Activated T-cell treated with anti-CD3 and anti-CD28 coated beads for 1 hour (primary cell): ENCODE measurements at places on chromosomes 5 and 9.

- DNase-seq, result no peak
Observed at GRCh38 chr5:103801681-103802080, 239.1 kb upstream of the NUDT12 start.

GRCh38 chr5:125002727-125003598 is 256.5 kb upstream of the ZNF608 start:
- DNase-seq, result no peak

DNA sequence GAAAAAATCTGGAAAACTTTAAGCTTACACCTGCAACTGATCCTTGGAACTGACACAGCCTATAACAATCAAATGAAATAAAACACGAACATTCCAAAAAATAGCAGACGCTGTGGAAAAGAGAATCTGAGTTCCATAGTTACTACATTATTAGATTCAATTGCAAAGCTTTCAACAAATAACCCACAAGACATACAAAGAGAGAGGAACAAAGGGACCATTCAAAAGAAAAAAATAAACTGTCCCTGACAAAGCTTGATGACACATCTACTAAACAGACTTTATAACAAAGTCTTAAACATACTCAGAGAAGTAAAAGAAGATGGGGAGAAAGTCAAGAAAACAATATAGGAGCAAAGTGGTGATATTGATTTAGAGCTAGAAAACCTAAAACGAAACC is 1123.6 kb downstream of the PTPRD start:
- no peak for DNase-seq

- no peak for DNase-seq
Observed at GRCh38 chr5:134059758-134060495, 54.6 kb upstream of the TCF7 start.

DNA sequence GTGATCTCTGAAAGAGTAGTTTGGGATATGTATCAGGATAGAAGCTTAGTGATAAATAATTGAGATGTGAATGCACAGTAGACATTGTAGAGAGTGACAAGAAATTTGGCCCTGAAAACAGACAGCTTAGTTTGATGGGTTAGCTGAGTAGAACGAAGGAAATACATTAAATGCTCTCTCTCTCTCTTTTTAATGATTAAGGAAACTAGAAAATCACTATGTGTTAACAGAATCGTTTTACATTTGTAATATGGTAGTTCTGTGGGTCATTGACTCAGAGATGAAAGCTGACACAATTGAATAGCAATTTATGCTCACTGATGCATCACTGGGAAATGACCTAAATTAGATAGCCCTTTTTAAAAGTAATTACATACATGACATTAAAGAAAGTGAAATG is 739.8 kb upstream of the PTPRD start:
- DNase-seq, result no peak

DNA sequence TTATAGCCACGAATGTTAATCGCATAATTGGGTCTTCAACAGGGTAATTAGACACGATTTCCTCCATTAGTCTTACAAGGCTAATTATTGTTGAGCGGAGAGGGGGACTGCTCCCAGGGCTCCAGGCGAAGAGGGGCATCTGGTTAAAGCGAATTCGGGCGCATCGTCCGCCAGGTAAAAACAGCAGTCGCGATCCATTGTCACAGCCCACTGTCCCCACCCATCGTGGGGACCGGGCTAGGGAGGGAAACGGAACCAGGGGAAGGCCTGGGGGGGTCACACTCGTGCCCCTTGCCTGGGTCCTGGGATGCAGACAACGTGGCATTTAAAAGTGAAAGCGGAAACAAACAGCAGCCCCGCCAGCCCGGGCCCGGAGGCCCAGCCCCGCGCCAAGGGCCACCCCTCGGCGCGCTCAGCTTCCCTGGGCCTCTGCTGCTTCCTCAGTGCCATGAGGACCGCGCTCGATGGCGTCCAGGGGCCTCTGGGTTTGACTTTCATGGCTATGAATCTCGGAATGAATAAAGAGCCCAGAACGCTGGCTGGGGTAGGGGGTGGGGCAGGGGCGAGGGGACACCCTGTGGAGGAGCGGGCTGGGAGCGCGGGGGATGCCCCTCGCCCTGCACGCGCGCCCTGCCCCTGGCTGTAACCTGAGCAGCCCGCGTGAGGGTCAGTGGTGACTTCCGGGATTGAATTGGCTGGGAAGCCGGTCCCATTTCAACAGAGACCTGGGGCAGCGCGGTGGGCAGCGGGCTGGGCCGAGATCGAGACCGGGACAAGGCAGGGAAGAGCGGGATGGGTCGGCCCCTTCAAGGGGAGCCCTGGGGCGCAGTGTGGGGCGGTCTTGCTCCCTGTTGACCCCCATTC is 99.9 kb downstream of the GTF3C4 start:
- peak; percentile 51 for DNase-seq

DNA sequence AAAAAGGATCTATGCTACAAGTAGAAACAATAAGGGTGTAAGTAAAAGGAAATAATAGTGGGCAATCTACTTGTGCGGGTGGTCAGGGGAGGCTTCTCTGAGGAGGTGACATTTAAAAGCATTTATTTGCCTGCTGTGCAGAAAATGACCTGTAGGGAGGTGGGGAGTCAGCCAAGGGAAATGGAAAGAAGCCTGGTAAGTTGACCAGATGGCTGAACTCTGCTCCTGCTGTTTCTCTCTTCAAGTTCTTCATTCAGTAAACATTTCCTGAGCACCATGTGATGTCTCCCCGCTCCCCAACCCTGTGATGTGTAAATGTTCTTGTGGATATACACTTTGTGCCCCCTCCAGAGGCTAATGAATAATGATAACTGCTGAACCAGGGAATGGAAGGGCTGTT is 9.9 kb upstream of the SPIN1 start:
- DNase-seq, result no peak

DNA sequence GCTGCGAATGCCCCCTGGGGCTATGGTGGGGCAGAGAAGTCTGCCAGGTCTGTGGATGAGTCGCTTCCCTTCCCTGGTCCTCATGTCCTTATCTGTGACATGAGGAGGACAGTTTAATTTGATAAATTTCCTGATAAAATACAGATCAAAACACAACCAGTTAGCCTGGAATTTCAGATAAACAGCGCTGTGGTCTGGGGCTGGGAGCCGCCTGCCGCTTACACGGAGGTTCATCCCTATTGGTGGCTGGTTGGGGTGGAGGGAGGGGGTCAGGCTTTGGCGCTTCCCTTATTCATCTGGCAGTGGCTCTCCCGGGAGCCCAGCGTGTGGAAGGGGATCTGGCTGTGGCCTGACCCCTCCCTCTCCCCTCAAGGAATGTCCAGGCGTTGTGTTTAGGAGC is 17.9 kb downstream of the CRB2 start:
- DNase-seq, result no peak

DNA sequence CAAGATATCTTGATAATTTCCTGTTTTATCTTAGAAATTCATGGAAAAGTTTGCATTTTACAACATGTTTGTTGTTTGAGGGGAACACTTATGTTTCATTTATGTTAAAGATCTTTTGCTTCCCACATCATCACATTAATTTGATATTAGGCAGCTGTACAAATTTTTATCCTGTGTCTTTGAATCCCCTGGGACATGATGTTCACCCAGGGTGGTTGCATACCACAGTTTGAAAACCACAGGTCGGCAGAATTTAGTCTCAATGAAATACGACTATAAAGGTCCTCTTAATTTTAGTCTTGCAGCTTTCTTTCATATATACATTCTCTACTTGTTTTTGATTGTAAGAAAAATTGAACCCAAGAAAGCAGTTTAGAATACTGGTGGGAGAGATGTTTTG is 3.7 kb downstream of the NAA35 start:
- DNase-seq, result no peak

- DNase-seq, result no peak
Observed at GRCh38 chr5:156942064-156942463, 21.0 kb downstream of the TIMD4 start.

DNA sequence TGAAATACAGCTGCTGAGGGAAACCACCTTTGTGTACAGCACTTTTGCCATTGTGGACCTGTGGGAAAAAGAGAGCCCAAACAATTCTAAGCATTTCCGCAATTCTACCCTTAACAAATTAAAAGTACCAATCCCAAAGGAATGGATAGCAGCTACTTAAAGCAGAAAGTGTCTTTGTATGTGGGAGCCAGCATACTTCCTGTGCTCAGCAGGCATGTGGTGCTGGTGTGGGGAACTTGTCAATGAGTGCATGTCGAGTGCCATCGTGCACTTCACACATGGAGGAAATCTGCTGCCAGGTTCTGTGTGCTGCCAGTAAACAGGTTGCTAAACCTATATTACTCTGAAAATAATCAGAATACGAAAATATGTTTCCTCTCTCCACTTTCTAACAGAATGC is 399.0 kb downstream of the LRRC70 start:
- no peak for DNase-seq

GRCh38 chr5:139969318-139969717 is 73.8 kb downstream of the NRG2 start:
- no peak for DNase-seq

DNA sequence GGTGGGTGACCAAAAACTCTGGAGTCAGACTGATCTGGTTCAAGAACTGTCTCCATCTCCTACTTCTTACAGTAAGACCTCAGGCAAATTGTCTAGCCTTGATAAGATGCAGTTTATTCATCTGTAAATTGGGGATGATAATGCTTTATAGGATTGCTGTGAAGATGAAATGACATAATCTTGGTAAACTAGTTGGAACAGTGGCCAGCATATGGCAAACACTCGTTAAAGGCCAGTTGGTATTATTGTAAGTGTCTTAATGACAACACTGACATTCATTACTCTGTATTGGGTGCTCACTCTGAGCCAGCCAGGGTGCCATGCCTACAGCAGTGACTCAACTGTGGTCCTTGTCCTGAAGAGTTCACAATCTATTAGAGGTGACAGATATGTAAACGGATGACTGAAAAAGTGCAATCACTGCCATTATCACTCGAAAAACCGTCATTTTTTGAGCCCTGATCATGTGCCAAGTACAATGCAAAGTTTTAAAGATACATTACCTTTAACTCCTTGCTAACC is 84.9 kb upstream of the HSPA9 start:
- DNase-seq, result no peak

DNA sequence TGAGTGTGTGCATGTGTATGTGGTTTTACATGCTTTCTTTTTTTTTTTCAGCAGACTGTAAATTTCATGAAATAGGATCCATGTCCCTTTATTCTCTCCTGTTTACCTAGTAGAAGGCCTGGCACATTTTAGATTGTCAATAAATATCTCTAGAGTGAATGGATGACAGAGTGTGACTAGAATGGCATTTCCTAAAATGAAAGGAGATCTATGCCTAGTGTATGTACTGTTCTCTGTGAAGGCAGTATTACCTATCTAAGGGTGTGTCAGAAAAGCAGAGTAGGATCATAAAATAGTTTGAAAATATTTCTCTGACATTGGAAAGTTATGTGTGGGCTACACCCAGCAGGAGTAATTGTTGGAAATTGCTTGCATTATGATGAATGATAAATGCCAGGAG is 1876.0 kb upstream of the C9orf72 start:
- DNase-seq, result no peak

- peak; percentile 67 for DNase-seq
Observed at GRCh38 chr9:127568971-127569885, 42.8 kb upstream of the STXBP1 start.

GRCh38 chr5:145362266-145362665 is 472.9 kb downstream of the PRELID2 start:
- DNase-seq, result no peak

DNA sequence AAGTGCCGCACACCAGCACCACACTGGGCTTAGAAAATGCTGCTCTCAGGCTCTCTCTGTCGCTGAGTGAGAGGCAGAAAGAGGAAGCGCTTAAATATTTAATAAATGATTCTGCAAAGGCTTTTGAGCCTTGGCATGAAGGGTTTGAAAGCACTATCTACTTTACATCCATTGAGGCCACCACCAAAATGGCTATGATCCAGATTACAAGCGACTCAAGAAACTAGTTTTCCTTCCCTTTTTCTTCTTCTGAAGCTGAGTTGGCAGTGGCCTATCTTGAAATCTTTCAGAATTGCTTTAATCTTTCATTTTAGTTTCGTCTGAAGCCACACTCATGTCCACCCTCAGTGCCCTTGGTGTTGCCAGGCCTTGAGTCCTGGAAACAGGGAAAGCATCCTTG is 59.5 kb downstream of the EBF1 start:
- DNase-seq, result no peak

GRCh38 chr5:14723701-14724132 is 59.2 kb downstream of the OTULIN start:
- DNase-seq, result no peak

DNA sequence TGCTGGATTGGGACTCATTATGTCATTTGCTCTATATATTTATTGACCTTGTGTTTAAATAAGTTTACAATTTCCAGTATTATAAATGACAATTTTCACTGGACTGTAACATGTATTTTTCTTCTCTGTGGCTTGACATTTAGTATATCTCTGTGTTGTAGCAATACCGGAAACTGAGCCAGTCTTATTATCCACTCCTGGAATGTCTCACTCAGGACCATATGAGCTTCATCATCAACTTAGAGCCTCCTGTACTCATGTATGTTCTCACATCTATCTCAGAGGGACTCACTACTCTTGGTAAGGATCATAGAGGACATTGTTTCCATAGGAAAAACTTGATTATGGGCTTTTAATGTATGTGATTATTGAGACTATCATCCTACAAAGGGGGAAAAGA is 66.5 kb upstream of the TLX3 start:
- no peak for DNase-seq
